Activated CD8-positive, alpha-beta memory T cell treated with anti-CD3 and anti-CD28 coated beads, Interleukin-2, amount 50 U/mL, for 4 hours (primary cell): ENCODE measurements at places on chromosomes 12 and 14.

GRCh38 chr12:109036975-109037374 lies 15.4 kb upstream of the USP30 start:
- DNase-seq, result no peak

- DNase-seq, result no peak
Observed at GRCh38 chr12:32402946-32403345, 3.6 kb downstream of the FGD4 start.

DNA sequence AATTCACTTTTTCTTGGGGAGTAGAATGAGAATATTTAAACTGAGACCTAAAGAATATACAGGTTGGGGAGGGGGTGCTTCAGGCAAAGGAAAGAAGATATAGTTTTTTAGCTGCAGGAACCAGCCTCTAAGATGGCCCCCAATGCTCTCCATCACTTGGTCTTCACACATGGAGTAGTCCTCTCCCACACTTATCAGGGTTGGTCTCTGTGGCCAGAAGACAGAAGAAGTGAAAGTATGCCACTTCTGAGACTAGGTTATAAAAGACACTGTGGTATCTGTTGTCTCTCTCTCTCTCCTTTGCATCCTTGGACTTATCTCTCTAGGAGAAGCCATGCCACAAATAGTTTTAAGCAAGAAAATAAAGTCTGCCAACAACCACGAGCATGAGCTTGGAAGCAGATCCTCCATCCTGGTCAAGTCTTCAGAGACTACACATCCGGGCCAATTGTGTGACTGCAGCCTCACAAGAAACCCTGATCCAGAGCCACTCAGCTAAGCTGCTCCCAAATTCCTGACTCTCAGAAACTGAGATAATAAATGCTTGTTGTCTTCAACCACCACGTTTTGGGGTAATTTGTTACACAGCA lies 18.0 kb downstream of the PUS7L start:
- no peak for DNase-seq

DNA sequence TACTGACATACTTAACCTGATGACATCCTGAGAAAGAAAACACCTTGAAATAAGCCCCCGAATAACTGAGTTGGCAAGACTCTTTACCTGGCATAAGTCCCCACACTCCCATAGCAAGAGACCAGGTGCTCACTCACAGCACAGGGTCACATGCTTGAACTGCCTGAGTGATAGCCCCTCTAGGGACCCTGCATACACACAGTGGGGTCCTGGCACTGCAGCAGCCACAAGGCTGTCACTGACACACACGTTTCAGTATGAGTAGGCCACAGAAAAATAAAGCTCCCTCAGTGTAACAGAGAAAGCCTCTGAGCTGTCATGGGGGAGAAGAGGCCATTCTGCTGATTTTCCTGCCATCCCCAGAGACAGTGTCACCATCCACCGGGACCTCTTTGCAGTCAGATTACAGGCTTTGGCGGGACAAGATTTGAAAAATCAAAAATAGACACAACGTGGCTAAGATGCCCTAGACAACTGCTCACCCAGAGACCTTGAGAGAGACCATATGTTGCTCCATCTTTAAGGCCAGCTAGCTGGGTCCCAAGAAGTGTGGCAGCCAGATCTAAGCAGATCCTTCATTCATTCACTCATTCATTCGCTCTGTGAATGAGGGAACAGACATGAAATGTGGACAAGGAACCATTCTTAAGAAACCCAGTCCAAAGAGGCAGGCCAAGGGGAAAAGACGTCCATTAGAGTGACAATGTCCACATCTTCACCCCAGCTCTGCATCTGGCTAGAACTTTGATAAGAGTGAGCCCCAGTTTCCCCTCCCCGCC lies 1.6 kb downstream of the SCARB1 start:
- no peak for DNase-seq

- DNase-seq, result no peak
Observed at GRCh38 chr12:68432622-68433021, 100.5 kb upstream of the MDM1 start.

- no peak for DNase-seq
Observed at GRCh38 chr12:133124674-133125073, 5.4 kb downstream of the ZNF891 start.

- no peak for DNase-seq
Observed at GRCh38 chr14:73762375-73762822, 48.2 kb upstream of the PNMA1 start.
